ENCODE measurements at places on chromosomes 5 and 9.
A peak's percentile ranks its signal among the peaks of the same experiment; 100 is the strongest.

DNA sequence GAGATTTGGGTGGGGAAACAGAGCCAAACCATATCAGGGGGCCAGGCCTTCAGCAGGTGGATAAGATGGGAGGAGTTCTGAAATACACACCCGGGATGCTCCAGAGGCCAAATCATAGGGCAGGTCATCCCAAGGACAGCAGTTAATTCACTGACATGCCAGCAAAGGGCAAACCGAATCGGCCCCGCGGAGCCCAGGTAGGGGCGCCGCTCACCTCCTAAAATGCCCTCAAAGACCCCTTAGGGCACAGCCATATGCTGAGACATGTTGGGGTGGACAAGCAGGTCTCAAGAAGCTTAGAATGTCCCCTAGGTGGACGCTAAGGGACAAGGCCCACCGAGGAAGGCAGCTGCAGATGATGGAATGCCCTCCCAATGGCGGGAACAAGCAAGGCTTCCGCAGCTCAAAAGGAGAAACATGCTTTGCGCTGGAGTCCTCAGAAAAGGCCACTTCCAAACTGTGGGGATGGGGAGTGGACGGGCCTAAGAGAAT is 144.9 kb downstream of the ERCC6L2 start:
- no peak for DNase-seq

DNA sequence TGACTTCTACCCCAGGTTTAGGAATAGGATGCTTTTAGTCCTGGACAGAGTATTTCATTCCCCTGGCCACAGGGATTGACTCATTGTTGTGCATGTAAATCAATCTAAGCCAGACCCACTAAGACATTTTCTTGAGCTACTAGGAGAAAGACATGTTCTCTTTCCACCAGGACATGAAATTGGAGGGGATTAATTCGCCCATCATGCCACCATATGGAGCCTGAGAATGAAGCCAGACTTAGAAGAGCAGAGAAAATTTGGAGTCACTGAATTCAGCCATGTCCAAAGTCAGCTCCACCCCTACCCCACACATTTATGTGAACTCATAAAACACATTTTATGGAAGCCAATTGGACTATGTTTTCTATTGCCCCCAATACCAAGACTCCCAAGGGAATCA is 322.5 kb downstream of the NFIB start:
- no peak for DNase-seq

DNA sequence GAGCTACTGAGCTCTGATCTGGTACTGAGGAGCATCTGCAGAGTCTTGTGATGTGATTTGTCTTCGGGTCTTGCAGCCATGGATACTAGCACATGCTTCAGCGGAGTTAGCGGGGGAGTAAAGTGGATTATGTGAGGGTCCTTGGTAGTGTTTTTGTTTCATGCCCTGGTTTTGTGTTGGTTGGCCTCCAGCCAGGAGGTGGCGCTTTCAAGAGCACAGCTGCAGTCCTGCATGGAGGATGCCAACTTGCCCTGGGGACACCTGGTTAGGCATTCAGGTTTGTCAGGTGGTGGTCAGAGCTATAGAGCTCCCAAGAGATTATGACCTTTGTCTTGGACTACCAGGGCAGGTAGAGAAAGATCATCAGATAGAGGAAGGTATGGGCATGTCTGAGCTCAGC is 185.8 kb upstream of the CDH6 start:
- DNase-seq: no peak

GRCh38 chr5:114252226-114252625 is 109.6 kb upstream of the KCNN2 start:
- no peak for DNase-seq

DNA sequence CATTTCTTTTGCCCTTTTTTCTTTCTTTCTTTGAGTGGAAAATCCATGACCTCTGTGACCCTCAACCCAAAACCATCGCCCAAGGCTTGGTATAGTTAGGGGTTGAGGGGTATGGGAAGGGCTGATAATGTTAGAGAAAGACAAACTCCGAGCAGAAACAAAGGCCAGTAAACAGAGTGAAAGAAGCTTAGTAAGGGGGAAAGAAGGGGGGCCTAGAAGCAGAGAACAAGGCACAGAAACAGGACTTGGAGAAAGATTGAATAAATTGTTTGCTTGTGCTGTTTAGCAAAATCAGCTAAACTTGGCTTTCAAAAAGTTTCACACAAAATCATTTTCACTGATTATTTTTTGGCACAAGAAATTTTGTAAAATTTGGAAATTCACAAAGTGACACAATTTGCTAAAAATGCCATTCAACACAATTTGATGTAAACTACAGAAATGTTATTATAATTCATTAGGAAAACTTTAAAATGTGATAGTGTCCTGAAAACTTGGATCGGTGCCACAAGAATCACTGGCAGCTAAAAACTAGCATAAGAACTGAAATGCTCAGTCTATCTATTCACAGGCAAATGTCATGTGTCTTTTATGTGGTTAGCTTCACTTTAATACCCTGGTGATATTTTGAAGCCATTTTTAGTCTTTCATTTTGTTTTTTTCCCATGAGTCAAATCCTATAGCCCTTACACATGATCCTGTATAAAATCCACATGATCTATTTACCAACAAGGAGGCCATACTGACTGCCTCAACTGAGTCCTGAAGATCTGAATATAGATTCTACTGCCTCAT is 276.4 kb downstream of the NR2F1-AS1 start:
- no peak for DNase-seq

DNA sequence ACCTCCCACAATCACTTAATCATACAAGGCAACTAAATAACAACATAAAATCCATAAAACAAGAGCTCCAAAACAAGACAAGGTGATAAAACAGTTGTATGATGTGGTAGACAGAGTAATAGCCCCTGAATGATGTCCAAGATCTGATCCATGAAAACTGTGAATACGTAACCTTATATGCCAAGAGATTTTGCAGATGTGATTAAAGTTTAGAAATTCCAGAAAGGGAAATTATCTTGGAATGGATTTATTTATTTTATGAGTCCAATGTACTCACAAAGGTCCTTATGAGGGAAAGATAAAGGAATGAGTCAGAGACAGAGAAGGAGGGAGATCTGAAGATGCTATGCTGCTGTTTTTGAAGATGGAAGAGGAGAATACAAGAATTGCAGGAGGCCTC is 1775.7 kb upstream of the C9orf72 start:
- DNase-seq: no peak

- DNase-seq: no peak
Measured at GRCh38 chr5:160036243-160036642, 27.3 kb downstream of the TTC1 start.

DNA sequence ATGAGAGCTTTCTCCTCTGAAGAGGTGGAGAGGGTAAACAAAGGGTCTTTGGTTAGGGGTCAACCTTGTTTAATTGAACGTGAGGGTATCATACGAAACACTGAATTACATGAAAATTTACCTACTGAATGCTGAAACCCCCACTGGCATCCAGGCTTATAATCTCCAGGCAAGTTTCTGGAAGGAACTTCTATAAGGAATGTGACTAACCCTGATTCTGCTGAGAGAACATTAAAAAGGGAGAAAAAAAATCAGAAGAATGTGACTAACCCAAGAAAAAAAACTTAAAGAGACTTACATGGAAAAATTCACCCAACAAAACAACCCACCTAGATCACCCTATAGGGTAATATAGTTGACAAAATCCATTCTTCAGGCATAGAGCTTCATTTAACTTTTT is 55.5 kb downstream of the APC start:
- DNase-seq: peak; percentile 4

DNA sequence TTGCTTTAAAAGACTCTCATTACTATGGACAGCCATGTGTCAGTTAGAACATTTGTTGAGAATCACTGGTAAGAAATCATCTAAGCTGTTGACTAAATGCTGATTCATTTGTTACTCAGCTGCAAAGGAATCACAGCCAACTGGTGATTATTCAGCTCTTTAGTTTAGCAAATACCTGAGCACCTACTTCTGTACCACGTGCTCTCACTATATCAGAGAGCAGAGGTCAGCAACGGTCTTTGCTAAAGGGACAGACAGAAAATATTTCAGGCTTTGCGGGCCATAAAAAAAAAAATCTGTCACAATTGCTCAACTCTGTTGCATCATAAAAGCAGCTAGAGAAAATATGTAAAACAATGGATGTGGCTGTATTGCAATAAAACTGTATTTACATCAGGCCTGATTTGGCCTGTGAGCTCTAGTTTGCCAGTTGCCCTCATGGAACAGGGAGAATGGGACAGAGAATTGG is 377.6 kb downstream of the DNAH5 start:
- no peak for DNase-seq

DNA sequence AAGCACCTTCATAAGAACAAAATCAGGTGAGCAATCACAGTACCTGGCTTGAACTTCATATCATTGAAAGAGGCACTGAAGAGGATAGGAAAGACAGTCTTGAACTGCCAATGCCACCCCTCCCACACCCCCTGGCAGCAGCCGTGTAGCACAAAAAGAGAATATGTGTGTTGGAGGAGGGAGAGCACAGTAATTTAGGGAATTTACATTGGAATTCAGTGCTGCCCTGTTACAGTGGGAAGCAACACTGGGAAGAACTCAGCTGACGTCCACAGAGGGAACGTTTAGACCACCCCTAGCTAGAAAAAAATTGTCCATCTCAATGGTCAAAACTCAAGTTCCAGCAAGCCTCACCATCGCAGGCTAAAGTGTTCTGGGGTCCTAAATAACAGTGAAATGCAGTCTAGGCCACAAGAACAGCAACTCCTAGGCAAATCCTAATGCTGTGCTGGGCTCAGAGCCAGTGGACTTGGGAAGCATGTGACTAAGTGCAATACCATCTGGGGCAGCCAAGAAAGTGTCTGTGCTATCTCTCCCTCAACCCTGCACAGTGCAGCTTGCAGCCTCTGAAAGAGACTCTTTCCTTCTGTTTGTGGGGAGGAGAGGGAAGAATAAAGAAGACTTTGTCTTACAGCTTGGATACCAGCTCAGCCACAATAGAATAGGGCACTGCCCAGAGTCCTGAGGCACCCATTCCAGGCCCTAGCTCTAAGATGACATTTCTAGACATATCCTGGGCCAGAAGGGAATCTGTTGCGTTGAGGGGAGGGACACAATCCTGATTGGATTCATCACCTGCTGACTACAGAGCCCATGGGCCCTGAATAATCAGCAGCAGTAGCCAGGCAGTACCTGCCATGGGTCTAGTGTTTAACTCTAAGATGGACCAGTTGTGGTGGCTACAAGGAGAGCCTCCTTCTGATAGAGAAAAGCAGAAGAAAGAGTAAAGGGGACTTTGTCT is 62.1 kb upstream of the VLDLR start:
- peak; percentile 84 for DNase-seq

DNA sequence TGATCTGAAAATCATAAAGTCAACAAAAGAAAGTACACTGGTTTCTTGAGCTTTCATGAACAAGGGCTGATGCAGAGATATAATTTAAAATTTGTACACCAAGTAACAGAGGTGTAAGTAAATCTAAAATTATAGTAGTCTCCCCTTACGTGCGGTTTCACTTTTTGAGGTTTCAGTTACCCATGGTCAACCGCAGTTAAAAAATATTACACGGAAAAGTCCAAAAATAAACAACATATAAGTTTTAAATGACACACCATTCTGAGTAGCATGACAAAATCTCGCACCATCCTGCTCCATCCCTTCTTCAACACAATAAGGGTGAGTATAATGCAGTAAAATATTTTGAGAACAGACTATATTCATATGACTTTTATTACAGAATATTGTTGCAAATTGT is 54.4 kb downstream of the AUH start:
- no peak for DNase-seq

- no peak for DNase-seq
Measured at GRCh38 chr5:73983644-73984043, 357.6 kb downstream of the ARHGEF28 start.

GRCh38 chr9:36966371-36967097 is 67.5 kb downstream of the PAX5 start:
- no peak for DNase-seq

GRCh38 chr9:38339496-38339895 is 53.0 kb upstream of the ALDH1B1 start:
- DNase-seq: no peak

DNA sequence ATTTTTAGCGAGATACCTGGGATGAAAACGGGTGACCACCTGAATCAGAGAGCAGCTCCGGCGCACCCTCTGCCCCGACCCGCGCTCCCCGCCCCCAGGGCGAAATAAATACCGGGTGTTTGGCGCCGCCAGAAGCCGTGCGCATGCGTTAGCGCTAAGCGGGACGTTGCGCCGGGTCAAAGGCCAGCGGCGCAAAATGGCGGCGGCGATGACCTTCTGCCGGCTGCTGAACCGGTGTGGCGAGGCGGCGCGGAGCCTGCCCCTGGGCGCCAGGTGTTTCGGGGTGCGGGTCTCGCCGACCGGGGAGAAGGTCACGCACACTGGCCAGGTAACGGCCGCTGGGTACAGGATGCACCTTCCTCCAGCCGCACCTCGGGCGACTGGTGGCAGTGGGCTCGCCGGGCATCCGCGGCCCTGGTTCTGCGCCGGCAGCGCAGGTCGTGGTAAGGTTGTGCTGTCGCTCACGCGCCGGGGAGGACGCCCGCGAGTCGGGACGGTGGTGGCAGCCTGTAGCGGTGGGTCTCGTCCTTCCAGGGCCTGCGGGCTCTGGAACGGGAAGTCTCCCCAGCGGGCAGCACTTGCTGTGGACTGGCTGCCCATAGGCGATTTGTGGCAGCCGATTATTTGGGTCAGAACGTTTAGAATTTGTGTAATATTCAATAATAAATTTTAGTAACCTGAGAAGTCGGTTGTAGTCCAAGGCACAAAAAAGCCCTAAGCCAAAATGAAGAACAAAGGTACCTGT is at the start of gene NDUFS6:
Gene NDUFS6, plus strand, starts transcription at position 186 of the 745 bp plus-strand sequence. Its CDS starts 11 bp downstream, at position 197.
- peak; percentile 95 for DNase-seq

DNA sequence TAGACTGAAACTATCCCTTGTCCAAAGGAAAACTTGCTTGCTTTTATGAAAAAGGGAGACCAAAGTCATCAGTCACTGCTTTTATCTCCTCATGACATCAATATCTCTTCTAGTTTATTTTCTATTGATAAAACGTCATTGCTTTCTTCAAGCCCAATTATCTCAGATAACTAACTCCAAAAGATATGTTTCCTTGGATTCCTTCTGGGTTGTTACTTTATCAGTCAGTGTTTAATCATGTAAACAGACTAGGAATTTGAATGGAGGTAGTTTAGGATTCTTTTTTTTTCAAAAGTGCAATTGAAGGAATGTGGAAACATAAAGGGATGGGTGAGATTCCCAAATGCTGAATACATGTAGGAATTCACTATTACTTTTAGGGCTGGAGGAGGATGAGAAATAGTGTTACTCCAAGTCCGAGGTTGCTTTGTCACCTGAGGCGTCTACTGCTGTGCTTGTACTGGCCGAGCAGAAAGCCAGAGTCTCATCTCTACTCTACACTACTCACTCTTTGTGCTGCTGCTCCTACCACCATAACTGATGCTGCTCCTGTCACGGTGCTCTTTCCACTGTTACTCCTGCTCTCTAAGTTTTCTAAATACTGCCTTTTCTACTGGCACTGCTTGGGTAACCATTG is 1697.1 kb upstream of the NUDT12 start:
- DNase-seq: no peak

DNA sequence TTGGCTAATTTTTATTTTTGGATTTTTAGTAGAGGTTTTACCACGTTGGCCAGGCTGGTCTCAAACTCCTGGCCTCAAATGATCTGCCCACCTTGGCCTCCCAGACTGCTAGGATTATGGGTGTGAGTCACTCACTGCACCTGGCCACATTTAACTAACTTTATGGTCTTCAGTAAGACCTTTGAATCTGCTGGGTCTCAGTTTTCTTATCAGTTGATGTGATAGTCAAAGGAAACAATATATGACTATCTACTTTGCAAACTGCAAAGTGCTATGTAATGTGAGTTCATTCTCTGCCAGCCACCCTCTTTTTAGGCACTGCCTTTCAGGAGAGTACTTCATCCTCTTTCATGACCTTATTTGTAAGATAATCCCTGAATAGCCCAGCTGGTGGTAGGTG is 474.7 kb downstream of the PDE4D start:
- DNase-seq: no peak
